ENCODE measurements at places on chromosomes 12 and 14.

GRCh38 chr12:87807086-87807485 lies 222.1 kb downstream of the C12orf50 start:
- DNase-seq = no peak

- no peak for DNase-seq
Measured at GRCh38 chr14:102277874-102278630, 26.9 kb downstream of the MOK start.

DNA sequence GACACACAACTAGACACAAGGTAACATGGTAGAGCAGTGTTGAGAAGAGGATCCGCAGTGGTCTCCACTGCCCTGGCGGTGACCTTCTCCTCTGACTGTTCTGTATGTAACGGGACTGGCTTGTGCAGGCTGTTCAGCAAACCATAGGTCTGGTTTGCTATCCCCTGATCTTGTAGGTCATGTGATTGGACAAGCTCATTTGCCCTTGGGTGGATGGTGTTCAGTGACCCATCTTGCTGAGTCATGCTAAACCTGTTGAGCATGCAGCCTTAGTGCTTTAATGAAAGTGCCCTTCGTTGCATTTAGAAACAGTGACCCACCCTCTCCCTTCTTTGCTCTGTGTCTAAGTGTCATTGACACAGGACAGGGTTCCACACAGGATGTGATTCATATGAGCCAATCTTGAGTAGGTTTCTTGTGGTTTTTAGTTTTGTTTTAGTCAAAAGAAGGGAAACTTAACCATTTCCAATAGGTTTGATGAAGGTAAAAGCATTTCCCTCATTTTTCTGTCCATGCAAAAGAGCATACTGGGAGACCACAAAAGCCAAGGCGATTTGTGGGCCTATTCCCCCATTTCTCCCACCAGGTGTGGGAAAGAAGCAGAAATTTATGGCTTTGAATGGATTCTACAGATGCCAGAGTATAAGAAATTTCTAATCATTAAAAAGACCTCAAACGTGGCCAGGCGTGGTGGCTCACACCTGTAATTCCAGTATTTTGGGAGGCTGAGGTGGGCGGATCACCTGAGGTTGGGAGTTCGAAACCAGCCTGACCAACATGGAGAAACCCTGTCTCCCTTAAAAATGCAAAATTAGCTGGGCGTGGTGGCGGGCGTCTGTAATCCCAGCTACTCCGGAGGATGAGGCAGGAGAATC lies 32.6 kb upstream of the HIF1A start:
- DNase-seq = peak; percentile 88

GRCh38 chr14:53380867-53381225 lies 227.7 kb upstream of the DDHD1 start:
- DNase-seq = no peak

- peak; percentile 46 for DNase-seq
Measured at GRCh38 chr12:388541-389141, 479 bp downstream of the KDM5A start.

- no peak for DNase-seq
Measured at GRCh38 chr12:116920939-116921338, 10.2 kb downstream of the FBXW8 start.

GRCh38 chr14:106141242-106142220 lies 615.1 kb downstream of the TMEM121 start:
- DNase-seq = peak; percentile 23

GRCh38 chr14:101069666-101070362 lies 166.3 kb upstream of the RTL1 start:
- DNase-seq = no peak

GRCh38 chr14:96746101-96746500 lies 51.1 kb upstream of the VRK1 start:
- DNase-seq = no peak
